ENCODE measurements at places on chromosomes 11 and 22.
A peak's percentile ranks its signal among the peaks of the same experiment; 100 is the strongest.

GRCh38 chr11:110935018-110935640 is 222.9 kb upstream of the ARHGAP20 start:
- DNase-seq, result no peak

DNA sequence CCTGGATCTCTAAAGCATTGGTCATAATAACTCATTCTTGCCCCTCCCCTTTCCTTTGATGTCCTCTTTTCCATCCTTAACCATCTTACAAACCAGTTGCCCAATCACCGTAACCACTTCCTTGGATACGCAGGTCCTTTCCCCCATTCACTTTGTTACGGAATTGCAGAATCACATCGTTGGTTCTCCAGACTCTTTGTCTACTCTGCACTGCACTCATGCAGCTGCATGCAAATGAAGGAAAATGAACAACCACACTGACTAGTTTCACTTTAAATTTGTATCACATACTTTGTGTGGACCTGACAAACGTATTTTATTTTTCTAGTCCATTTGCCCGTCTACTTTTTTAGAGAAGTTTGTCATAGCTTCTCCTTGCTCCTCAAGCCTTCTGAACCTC is 69.9 kb downstream of the SLC5A12 start:
- no peak for DNase-seq

- no peak for DNase-seq
These were observed 73.4 kb downstream of the NCAPD3 start for GRCh38 chr11:134150195-134150903.

GRCh38 chr22:32817137-32817730 is 15.7 kb downstream of the TIMP3 start:
- no peak for DNase-seq

DNA sequence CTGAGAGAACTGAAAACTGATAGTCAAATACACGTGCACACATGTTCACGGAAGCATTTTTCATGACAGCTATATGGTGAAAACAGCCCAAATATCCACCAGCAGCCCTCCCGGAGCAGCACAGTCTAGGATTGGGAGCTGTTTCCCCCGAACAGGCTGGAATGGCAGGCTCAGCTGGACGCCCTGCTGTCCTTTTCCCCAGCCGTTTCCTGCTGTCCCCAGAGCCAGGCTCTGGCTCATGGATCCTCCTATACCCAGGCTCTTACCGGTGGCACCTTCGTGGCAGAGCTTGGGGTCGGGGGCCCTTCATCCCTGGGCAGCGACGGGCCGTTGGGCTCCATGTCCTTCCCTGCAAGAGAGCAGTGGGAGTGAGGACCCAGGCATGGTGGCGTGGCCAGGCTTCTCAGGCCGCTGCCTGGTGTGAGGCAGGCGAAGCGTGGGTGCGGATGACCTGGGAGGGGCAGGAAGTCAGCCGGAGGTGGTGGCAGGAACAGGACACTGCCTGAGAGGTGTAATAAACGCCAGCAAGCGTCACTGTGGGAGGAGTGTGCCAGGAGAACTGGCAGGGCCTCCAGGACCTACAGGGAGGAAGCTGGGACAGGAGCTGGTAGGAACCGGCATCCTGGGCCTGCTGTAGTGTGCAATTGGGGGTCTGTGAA is 38.8 kb downstream of the OSBPL5 start:
- DNase-seq, result no peak

DNA sequence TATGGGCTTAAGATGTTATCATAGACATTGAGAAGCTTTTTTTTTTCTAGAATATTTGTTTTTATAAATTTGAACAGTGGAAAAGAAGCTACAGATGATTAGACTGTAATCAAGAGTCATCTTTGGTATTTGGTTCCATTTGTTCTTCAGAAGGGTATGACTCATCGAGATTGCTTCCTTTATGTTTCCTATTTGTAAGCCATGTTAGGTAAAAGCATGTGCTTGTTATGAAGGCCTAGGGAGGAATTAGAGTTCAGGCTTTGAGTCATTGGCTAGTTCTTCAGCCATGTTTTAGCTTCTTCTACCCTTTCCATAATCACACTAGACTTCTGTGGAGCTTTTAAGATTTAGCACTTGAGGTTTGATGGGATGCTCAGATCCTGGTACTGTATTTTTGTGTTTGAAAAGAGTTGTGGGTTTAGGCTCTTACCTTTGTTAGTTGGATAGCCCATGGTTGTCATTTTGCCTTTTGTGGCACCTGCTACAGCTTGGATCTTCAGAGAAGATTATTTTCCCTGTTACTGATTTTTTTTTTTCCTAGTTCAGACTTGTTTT is 44.3 kb downstream of the POLD3 start:
- no peak for DNase-seq

DNA sequence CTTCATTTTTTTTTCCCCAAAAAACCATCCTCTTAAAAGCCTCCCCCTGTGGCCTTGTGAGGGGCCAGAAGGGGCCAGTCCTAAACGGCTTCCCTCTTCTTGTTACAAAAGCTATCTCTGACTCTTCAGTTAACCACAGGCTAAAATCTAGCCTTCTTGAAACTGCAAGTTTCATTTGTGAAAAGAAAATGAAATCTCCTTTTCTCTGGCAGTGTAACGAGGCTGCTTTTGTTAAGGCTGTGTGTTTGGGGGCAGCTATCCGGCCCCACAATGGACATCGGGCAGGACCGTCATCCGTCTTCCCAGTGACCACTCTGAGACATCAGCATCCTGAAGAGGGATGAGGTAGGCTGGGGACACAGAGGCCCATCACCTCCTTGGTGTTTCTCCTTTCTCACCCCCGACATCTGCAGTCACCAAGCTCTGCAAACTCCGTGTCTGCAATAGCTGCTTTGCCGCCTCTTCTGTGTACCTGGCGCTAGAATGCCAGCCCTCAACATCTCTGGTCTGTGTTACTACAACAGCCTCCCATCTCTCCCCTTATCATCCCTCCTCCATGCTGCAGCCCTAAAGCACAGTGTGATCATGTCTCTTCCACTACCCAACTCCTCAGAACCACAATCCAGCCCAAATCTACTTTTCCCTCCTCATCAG is 94.0 kb downstream of the RCN1 start:
- no peak for DNase-seq

DNA sequence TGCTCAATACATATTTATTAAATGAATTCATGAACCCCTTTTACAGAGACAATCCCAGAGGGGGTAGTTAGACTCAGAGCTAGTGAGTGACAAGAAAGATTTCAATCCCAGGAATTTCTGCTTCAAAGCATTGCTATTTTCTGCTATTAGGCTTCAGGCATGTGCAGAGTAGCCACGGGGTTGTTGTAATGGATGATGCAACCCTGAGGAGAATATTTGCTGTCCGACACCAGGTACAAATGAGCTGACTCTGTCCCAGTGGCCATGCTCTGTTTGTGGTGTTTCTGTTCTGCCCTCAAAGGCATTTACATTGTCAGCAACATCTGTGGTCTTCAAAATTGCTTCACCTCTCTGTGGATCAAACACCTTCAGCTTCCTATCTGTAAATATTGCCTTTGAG is 102.6 kb downstream of the CSNK2A3 start:
- no peak for DNase-seq

GRCh38 chr22:47846206-47846605 is 1083.8 kb downstream of the TBC1D22A start:
- no peak for DNase-seq

DNA sequence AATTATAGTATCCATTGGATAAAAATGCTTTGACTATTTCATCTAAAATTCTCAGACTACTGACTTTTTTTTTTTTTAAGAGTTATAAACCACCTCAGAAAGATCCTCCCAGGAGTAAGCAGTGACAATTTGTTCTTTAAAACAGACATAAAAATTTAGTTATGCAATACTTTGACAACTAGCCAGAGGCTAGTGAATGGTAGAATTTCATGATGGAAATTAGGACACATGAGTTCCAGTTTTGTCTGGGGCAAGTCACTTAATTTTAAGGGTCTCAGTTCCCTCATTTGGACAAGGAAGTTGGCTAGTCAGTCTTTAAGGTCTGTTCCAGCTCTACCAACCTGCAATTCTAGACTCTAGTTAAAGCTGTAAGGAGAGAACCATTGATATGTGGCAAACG is 2.9 kb downstream of the IL18 start:
- DNase-seq, result no peak

DNA sequence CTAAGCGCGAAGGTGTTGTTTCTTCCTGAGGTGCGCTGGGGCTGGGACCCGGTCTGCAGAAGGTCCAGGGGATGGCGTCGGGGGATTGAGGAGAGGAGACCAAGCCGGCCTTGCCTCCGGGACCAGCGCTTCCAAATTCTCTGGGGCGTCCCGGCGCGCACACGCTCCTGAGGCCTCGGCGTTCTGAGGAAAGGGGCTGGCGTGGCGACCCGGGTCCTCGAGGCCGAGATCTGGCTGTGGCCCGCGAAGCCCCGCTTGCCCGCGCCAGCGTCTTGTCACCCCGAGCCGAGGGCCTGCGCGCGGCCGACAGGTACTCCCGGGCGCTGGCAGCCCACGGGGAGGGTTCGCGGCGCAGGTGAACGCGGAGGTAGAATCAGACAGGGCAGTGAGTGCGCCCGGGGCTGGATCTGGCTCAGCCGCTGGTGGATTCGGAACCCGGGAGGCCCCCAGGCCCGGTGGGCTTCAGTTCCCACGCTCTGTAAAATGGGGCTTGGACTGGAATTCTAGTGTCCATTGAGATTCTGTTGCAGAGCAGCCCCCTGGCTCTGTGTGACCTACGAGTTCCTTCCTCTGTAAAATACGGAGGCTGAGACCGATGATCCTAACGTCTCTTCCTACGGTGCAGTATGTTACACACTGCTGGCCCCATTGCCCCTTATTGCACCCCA is 14.7 kb downstream of the SSH3 start:
- no peak for DNase-seq

- DNase-seq, result peak; percentile 43
These were observed 24.7 kb downstream of the LAYN start for GRCh38 chr11:111565114-111565720.

DNA sequence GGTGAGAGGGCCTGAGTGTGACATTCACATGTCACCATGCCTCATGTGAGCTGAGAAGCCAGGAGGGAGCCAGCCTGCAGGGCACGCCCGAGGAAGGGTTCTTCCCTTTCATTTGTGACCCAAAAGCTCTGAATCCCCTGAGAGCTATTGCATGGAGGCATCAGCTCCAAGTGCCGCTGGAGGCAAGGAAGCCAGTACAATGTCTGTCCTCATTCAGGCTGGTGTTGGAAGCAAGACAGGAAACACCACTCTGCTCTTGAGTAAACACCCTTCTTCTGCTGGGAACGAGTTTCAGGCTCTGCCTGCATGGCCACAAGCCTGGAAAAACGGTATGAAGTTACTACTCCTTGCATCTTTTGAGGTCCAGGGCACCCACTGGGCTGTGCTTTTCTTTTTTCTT is 83.8 kb upstream of the LARGE1 start:
- no peak for DNase-seq

GRCh38 chr11:77800449-77800848 is 20.1 kb downstream of the RSF1 start:
- no peak for DNase-seq

- no peak for DNase-seq
These were observed 34.4 kb upstream of the TECTA start for GRCh38 chr11:121066623-121067022.

DNA sequence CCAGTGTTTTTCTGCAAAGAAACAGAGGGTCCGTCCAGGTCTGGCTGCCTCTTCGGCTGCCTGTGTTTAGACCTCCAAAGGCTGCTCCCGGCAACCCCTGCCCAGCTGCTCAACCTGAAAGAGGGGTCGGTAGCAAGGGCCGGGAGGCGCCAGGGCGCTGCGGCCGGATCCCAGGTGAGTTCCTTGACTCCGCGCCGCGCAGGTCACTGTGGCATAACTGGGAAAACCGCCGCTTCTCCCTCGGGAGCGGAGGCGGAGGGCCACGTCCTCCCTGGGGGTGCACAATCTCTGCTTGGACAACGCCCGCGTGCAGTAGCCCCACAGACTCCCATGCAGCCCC is 1.0 kb upstream of the BRSK2 start:
- DNase-seq, result no peak

GRCh38 chr22:24376586-24376985 is 50.8 kb upstream of the ADORA2A start:
- no peak for DNase-seq

DNA sequence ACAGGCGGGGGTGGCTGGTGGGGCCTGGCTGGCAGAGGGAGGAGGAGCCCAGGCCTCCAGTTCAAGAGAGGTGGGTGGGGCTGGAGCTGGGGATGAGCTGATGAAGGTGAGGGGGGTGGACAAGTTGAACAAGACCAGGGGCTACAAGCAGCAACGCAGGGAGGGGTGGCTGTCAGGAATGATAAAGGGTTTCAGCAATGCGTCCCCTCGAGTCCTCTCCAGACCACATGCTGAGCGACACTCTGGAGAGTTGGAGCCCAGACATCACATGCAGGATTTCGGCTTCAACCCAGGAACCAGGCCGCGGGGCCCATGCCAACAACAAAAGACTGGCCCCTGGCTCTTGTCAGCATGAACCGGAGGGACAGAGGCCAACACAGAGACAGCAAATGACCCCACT is 480.3 kb downstream of the BRD1 start:
- DNase-seq, result no peak

GRCh38 chr22:29109822-29110221 is 37.0 kb downstream of the KREMEN1 start:
- DNase-seq, result no peak

DNA sequence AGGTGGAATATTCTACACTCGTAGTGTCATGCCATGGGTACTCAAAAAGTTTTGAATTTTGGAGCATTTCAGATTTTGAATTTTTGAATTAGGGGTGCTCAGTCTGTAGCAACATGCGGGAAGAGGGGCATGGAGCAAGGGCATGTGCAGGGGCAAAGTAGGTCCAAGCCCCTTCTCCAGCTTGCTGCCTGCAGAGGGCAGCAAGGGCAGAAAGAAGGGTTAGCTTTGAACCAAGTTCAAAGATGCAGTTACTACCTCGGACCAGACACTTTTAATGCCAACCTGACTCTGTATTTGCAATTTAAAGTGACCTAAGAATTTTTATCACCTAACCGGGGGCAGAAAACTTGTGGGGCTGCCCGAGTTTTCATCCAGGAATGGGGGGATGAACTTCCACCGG is 68.2 kb downstream of the CD82 start:
- DNase-seq, result no peak

GRCh38 chr11:14308114-14308896 is 50.7 kb downstream of the RRAS2 start:
- DNase-seq, result no peak

GRCh38 chr11:58024601-58025091 is 965 bp downstream of the OR9Q1 start:
- DNase-seq, result peak; percentile 96

DNA sequence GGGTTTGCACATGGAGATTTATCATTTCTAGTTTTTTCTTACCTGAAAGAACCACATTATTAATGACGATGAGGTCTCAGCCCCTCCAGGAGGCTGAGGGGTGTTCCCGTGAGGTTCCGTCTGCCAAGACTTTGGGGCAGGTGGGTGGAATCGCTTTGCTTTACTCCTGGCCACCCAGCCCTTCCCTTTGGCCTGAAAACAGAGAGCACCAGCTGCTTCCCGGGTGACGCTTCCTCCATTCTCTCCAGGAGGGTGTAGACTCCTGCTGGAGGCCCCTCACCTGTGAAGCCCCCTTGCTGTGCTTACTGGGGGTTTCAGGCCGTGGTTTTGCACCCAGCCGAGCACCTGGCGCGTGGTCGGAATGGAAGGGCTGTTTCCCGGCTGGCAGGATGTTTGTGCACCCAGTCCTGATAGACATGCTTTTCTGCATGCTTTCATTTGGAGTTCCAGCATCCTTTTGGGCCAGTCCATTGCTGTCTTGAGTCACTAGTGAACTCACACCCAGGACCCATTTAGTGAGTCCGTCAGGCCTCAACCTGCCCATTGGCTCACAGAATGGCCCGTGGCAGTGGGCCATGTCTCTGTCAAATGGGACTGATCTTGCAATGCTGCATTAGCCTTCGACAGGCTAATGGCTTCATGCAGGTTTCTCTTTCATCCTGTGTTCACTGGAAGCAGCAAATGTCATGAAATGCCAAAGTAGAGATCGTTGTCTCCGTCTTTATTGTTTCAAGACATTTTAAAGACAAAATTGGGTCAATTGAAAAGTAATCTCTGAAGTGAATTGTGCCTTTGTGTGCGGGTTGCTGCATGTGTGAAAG is 360.8 kb downstream of the TBC1D22A start:
- DNase-seq, result no peak

Data from MG63 (cell line).